NCI-H2081 (cell line): ENCODE measurements at places on chromosomes 7 and 10.

DNA sequence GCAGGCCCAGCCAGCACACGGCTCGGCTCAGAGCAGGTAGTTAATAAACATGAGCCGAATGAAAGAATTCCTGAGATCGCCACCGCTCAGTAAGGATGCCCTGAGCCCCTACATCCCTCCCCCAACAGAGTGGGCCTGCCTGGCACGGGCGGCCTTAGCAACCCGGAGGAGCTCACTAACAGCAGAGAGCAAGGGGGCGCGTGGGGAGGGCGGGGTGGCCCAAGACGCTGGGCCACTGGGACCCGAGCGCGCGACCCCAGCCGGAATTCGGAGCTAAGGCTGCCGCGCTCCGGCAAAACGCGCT lies 403 bp upstream of the ENO4 start:
- no peak for DNase-seq

GRCh38 chr10:29254123-29255046 lies 34.5 kb upstream of the LYZL1 start:
- no peak for DNase-seq

DNA sequence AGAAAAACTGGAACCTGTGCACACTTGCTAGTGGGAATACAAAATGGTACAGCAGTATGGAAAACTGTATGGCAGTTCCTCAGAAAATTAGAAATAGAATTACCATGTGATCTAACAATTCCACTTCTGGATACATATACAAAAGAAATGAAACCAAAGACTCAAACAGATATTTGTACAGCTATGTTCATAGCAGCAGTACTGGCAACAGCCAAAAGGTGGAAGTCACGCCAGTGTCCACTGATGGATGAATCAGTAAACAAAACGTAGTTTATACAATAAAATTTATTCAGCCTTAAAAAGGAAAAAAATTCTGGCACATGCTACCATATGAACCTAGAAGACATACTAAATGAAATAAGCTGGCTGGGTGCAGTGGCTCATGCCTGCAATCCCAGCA lies 23.0 kb downstream of the IDE start:
- no peak for DNase-seq

DNA sequence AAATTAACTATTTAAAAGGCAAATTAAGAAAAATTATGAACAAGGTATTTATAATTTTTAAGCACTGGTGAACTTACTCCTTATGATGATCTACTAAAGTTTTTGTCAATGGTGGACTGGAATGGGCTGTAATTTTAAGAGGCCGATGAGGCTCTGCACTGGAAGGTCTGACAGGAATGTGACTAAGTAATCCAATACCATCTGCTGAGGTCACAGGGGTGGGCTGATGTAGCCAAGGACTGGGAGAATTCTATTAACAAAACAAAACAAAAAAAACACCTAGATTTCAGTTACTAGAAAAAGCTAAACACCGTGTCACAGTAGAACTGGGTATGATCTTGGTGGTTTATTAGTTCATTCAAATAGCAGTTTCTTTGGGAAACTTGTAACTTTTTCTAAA lies 75.9 kb downstream of the NRBF2 start:
- no peak for DNase-seq

DNA sequence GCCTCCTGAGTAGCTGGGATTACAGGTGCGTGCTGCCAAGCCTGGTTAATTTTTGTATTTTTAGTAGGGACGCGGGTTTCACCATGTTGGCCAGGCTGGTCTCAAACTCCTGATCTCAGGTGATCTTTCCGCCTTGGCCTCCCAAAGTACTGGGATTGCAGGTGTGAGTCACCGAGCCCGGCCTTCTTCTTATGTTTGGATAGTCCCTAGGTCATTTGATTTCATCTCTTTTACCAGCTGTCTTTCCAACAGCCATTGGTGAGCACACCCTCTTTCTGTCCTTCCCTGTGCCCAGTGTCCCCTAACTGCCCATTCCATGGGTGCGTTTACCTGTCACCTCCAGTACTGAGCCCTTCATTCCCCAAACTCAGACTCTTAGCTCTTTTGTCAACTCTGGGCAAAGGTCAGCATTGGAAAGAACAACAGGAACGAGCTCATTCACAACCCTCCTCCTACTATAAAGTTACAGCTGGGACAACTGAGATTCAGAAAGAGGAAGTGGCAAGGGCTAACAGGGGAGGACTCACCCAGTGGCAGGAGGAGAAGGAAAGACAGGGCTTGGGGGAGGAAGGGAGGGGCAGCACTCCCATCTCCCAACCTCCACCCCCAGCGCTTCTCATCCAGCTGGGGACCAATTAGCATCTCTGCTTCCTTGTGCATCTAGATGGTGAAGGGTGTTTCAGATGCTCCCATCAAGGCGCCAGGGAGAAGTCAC lies 5.6 kb downstream of the SSC4D start:
- DNase-seq, result no peak

- DNase-seq, result no peak
Measured at GRCh38 chr7:70229242-70229641, 631.0 kb downstream of the AUTS2 start.

DNA sequence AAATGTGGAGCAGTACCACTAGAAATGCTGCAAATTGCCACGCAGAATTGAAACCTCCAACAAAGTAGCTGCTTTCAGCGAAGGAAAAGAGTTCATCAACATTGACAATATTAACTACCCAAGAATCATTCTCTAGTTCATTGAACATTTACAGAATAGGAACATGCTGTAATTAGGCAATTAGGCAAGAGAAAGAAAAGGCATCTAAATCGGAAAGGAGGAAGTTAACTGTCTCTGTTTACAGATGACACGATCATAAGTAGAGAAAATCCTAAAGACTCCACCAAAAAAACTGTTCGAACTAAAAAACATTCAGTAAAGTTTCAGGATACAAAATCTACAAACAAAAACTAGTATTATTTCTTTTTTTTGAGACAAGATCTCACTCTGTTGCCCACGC lies 8.9 kb upstream of the PKD1L1 start:
- DNase-seq, result no peak

GRCh38 chr10:24120646-24121045 lies 88.3 kb upstream of the KIAA1217 start:
- no peak for DNase-seq

- DNase-seq, result no peak
Measured at GRCh38 chr10:108184114-108184513, 1019.6 kb upstream of the SORCS1 start.

DNA sequence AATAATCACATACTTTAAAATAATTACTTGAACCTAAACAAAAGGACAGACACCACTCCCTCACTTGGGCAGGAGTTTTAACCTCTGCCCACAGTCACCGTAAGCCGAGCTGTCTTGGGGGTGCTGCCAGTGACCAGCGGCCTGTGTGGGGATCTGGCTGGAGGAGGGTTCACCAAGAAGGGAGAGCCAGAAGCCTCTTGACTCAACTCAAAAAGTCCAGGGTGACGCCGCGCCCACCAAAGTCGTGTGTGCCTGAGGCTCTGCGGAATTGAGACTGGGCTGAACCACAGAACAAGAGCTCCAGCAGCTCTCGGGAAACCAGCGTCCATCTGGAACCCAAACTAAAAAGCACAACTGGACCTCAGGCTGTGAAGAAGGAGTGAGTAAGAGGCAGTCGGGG lies 35.8 kb downstream of the ZFAND2A start:
- DNase-seq, result no peak

GRCh38 chr7:131194070-131194865 lies 133.4 kb upstream of the MKLN1 start:
- peak; percentile 87 for DNase-seq

GRCh38 chr10:43689955-43690771 lies 41.5 kb upstream of the ZNF32 start:
- peak; percentile 5 for DNase-seq

DNA sequence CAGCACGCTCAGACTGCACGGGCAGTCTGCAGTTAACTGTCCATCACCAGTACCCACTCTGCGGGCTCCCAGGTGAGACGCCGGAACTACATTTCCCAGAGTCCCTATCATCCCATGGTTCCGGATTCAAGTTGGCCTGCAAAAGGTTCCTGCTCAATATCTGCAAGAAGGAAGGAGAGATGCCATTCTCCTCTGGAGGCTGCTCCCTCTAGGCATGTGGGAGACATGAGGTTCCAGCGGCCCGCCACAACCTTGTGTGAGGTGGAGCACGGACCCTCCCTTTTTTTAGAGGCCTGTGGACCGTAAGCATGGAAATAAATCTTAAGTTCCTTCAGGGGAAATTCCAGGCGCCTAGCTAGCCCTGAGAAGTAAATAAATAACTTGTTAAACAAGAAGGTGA lies 29.7 kb downstream of the NUP42 start:
- no peak for DNase-seq

DNA sequence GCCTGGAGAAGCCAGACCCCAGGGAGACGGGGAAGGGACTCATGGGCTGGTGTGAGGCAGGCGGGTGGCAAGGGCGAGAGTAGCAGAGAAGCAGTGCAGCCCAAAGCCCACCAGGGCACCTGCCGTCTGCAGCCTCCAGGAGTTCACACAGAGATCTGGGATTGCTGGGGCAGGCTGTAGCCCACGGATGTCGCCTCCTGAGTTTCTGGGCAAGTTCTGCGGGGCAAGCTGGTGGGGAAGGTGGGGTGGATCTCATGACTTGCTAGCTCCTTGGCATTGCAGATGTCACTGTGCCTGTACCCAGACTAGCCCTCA lies 6.0 kb downstream of the ADCK2 start:
- DNase-seq, result no peak

DNA sequence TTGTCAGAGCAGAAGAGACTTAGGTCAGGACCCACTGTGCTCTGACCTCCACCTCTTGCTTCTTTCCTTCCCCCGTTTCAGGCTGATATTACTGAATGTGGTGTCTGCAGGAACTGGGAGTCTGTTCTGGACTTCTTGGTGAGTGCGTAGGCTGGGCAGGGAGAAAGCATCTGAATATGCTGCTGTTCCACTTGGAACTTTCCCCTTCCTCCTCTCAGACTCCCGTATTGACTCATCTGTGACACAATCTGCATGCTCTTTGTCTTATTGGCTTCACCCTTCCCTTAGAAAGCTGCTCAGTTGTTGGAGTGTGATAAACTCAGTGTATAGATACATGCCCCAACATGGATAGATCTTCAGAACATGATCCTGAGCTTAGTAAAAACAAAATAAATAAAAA lies 137.6 kb upstream of the HABP2 start:
- DNase-seq, result no peak

- DNase-seq, result no peak
Measured at GRCh38 chr10:133420579-133420978, 3.8 kb downstream of the SPRN start.

DNA sequence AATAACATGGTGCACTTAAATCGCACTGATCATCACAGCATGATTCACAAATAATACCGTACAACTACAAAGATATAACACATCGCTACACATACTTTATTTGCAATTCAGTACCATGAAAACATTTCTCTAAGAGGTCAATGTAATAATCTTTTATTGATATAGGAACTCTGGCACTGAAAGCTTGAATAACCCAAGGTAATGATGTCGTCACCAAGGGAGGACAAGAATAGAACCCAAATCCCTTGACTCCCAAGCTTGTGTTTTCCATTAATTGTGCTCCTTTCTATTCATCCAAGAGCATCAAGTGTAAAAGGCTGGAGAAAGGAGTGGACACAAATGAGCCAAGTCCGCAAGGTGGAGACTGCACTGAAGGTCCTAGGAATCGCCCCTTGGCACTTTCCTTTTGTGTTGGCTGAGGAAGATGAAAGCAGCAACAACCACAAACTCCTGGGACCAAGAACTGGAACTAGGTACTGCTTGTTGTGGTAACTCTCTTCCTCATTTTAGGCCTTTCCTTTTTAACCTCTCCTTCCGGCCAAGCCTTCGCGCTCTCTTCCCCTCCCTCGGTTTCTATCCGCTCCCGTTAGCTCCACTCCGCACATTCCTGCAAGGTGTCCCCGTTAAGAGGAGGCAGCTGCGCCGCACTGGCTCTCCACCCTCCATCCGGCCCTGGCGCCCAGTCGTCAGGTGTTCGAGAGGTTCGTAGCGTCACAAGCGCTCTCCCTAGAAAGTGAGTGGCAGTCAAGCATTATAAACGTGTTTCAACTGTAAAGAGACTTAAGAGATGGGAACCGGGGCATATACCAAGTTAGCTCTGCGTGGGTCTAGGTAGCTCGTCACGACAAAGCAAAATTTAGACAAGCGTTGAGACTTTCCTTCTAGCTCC lies 1.0 kb upstream of the CBLL1 start:
- peak; percentile 82 for DNase-seq

GRCh38 chr10:131902691-131903090 lies 1.9 kb downstream of the PPP2R2D start:
- DNase-seq, result no peak

GRCh38 chr10:26698909-26699308 lies 1.4 kb downstream of the PDSS1 start:
- no peak for DNase-seq

DNA sequence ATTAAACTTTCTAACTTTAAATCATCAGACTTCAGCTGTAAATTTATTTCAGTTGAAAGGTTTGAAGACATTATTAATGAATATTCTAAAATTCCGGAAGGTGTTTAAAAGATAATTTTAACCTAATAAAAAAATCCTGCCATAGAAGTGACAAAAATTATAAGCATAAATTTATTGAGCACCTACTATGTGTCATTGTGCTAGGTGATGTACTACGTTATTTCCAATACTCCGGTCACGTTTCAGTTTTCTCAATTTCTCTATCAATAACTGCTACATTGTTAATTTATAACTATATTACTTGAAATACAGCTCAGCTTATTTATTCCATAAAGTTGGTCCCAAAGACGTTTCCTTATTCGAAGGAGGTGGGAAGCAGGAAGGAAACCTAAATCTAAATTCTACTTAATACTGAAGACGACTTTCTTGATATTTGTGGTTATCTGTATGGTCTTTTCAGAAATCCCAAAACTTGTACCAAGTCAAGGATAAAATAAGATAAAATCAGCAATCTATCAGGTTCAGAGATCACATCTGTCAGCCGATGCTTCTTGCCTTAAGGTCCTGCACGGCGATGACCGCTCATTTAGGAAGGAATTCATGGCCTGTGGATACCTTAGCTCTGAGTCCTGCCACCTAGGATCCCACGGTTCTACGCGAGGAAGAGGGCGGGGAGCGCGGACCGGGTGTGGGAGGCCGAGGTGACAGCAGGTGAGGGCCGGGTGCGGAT lies 1.2 kb upstream of the ZEB1 start:
- DNase-seq, result no peak

GRCh38 chr7:2022021-2022409 lies 210.7 kb downstream of the MAD1L1 start:
- DNase-seq, result no peak

DNA sequence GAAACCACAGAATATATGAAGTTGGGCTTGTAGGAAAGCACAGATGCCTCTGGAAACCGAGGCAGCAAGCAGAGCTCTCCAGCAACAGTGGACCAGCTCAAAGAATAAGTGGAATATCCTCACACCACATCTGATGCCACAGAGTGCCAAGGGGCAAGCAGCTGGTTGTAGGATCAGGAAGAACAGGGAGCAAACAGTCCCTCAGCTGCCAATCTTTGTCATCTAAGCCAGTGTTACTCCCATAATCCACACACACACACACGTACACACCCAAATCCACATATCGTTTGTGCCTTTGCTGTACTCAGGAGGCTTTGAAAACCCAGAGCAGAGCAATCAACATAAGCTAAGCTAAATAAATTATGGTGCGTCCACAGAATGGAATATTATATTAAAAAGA lies 20.7 kb upstream of the SEC24C start:
- no peak for DNase-seq

- DNase-seq, result no peak
Measured at GRCh38 chr10:120588311-120588710, 131.3 kb downstream of the PLPP4 start.

- DNase-seq, result no peak
Measured at GRCh38 chr10:133013463-133013862, 71.1 kb upstream of the CFAP46 start.
